ENCODE measurements at places on chromosomes 13 and 19.
A peak's percentile ranks its signal among the peaks of the same experiment; 100 is the strongest.

GRCh38 chr19:15534957-15535864 lies 26.9 kb downstream of the CYP4F22 start:
- DNase-seq: no peak

GRCh38 chr19:51520728-51521127 lies 10.7 kb downstream of the SIGLEC6 start:
- DNase-seq: no peak

DNA sequence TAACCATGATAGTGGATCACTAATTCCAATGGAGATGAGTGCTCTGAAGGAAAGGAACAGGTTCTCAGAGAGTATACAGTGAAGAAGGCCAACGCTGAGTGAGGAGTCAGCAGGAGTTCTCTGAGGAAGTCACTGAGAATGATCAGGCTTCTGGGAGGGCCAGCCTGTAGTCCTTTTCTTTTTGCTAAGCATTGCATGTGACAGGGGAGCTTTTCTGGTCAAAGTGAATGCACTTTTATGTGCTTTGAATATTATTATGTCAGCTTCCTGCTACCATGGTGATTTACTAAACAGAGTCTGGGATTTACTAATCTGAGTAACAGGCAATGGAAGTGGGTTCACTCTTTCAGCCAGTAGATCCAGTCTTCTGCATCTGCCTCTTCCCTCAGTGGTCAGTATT lies 81.1 kb upstream of the SERP2 start:
- no peak for DNase-seq

- no peak for DNase-seq
Measured at GRCh38 chr13:36158611-36159010, 27.4 kb upstream of the DCLK1 start.

- DNase-seq: no peak
Measured at GRCh38 chr19:49631014-49631588, 8.8 kb downstream of the RRAS start.

DNA sequence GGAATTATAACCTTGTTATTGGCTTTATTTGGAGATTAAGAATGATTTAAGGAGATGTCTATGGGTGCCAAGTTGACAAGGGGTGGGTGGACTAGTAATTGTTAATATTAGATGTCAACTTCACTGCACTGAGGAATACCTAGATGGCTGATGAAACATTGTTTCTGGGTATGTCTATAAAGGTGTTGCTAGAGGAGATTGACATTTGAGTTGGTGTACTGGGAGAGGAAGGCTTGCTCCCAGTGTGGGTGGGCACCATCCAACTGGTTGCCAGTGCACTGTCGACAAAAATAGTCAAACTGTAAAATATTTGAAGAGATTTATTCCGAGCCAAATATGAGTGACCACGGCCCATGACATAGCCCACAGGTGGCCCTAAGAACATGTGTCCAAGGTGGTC lies 378.8 kb downstream of the NDFIP2 start:
- DNase-seq: no peak

GRCh38 chr13:65855242-65855805 lies 1374.8 kb downstream of the PCDH9 start:
- DNase-seq: no peak

- DNase-seq: no peak
Measured at GRCh38 chr19:19009951-19010350, 23.4 kb downstream of the SUGP2 start.

GRCh38 chr19:52297601-52298364 lies 814 bp downstream of the ZNF480 start:
- peak; percentile 17 for DNase-seq

DNA sequence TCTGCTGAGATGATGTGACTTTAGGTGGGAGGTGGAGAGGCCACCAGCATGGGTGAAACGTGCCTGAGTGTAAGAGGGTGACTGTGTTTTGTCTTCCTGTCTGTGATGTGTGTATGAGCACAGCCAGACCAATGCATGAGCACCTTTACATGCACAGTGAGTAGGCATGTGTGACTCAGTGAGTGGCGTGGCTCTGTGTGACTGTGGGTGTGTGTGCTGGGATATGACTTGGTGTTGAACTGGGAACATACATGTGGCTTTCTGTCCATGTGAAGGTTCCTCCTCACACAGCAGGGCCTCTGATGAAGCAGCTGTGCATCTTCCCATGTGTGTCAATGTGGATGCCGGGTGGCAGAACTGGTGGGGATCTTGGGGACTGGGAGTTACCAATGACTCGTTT lies 19.9 kb upstream of the LGALS13 start:
- no peak for DNase-seq

- DNase-seq: no peak
Measured at GRCh38 chr19:34664168-34664567, 12.8 kb downstream of the SCGB2B2 start.

- DNase-seq: no peak
Measured at GRCh38 chr19:28424077-28424476, 788.9 kb downstream of the UQCRFS1 start.

DNA sequence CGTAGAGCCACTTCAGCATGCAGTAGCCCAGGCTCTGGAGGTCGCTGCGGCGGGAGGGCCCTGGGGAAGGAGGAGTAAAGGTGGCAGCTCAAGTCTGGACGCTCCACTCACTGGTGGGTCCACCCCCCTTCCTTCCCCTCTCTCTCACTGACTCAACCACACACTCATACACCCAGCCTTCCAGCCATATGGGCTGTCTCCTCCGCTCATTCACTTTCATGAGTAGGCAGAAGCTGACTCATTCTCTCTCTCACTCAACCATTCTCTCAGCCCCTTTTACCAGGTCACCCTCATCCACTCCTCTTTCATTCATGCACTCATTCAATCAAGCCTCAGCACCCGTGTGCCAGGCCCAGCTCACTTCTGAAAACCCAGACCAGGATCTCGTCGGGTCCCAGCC lies 27.5 kb upstream of the SIGLEC11 start:
- DNase-seq: no peak

DNA sequence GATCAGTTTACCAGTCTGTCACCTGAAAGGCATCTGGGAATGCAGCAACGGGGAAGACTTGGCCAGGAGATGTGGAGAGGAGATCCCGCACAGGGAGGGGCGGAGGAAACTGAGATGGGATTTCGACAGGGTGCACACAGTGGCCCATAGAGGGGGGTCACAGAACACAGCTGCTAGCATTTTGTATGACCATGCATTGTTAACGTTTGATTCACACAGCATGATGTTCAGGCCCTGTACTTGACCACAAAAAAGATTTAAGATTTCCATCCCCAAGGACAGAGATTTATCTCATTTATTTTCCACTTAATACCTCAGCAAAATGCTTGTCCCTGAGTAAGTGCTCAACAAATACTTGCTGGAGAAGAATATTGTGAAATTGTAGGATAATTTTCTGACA lies 63.2 kb downstream of the RAB20 start:
- DNase-seq: no peak

DNA sequence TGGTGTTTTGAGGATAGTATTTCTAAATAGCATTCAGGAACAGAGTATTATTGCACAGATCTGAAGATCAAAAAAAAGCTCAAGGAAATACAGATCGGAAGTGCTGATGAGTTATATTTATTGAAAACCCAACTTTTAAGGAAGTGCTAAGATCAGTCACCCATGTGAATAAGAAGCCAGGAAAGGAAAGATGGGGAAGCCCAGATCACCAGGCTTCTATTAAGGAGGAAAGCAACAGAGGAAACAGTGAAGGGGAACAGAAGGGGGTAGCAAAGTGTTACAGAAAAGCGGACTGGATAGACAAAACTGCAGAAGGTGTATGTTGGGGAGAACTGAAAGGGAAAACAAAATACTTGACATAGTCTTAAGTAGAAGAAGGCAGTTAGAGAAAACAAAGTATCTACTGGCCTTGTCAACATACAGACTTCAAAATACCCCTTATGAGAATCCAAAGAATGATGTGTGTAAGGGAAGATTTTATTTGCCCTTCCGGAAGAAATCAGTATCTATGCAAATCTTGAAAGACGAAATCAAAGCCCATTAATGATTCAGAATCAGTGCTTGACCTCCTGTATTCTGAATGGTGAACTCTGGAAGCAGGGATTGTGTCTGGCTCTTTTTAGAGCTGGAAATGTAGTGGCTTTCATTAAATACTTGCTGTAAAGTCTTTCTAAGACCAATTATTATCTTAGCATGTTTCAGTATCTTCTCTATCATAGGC lies 12.1 kb downstream of the UFM1 start:
- no peak for DNase-seq

- no peak for DNase-seq
Measured at GRCh38 chr19:6233056-6233826, 46.5 kb downstream of the MLLT1 start.

DNA sequence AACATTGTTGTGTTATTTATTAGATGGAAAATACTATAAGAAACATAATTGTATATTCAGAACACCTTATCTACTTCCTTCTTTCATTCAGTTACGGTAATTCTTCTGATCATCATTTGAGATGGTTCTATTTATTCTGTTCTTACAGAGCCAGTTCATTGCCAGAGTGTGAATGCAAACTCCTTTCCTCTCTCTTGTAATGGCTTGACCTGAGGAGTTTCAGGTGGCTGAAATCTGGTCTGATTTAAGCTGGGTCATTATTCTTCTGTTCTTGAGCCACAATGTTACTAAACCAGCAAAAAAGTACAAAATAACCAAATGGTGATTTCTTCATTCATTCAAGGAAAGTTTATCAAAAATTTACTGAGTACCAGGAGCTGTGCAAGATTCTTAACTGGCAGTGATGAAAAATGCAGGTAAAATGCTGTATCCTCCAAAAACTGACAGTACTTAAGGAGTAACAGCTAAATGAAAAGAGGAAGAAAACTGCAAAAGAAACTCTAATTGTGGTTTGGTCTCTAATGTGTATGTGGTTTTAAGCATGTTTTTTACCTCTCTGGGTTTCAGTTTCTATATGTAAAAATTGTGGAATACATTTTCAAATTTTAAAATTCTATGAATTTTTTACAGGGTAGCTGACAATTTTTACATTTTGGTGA lies 182.4 kb upstream of the UFM1 start:
- DNase-seq: no peak

DNA sequence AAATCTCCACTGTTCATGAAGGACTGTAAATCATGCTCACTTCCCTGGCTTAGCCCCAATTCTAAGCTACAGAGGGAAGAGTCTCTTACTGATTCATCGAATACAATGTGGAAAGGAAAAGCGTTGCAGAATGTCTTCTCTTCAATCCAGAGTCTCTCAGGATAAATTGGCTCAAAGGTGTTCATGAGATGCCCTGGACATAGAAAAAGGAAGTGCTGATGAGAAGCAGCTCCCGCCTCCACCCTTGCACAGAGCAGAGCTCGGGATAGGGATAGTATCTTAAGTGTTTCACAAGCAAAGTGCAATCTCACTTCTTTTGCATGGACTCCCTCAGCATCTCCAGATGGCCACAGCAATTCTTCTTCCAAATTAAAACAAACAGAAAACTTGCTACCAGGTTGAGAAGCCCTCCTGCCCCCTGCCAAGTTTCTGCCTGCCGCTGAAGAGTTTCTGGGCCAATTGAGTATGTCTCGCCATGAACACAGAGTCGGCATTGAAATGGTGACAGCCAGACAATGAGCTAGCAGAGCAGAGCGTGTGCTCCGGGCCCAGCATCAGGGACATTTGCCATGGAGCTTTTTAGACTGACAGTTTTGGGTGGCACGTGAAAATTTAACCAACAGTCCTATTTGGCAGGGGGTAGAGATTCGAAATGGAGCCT lies 85.7 kb downstream of the C13orf42 start:
- no peak for DNase-seq

DNA sequence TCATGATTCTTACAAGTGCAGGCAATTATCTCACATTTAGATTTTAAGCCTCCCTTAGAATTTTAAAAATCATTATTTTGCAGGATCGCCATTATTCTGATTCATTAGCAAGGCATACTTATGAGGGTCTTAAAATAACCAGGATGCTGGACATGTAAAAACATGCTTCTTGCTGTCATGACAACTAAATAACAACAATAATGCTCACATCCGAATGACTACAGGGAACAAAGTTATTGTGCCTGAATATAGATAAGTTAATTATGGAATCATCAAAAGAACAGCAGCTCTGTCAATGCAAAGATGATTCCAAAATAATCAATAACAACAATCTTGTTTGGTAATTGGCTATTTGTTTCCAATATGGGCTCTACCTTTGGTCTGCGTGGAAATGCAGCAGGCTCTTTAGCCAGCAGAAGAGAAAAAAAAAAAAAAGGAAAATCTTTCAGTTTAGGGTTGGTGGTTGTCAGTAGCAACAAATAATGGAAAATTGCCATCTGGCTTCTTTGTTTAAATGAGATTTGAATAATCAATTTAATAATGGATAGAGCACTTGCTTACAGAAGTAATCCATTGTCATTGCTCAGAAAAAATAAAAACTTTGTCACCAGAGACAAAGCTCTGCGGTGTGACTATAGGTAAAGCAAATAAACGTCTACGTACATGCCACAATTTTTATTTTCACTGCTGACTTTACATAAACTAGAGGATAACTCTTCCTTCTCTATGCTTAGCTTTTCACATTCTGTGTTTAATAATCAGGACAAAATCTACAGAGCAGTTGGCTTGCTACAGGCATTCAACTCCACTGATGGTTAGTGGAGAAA lies 468.9 kb upstream of the TSHZ3 start:
- DNase-seq: no peak

- DNase-seq: no peak
Measured at GRCh38 chr19:1076951-1077350, 10.0 kb downstream of the ARHGAP45 start.

- DNase-seq: no peak
Measured at GRCh38 chr19:47786566-47786965, 8.1 kb downstream of the SELENOW start.

GRCh38 chr13:27774169-27774568 lies 18.1 kb upstream of the GSX1 start:
- no peak for DNase-seq

DNA sequence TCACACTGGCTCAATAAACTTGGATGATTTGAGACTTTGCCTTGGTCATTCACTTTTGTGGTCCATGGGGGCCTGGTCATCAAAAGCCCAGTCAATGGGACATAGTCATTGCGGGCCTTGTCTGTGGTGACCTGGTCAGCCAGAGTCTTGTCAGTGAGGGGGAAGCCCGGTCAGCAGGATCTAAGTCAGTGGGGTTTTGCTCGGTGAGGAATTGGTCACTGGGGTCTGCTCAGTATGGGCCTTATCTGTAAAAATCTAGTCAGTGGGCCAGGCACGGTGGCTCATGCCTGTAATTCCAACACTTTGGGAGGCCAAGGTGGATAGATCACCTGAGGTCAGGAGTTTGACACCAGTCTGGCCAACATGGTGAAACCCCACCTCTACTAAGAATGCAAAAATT lies 63.7 kb upstream of the TPM4 start:
- DNase-seq: no peak

DNA sequence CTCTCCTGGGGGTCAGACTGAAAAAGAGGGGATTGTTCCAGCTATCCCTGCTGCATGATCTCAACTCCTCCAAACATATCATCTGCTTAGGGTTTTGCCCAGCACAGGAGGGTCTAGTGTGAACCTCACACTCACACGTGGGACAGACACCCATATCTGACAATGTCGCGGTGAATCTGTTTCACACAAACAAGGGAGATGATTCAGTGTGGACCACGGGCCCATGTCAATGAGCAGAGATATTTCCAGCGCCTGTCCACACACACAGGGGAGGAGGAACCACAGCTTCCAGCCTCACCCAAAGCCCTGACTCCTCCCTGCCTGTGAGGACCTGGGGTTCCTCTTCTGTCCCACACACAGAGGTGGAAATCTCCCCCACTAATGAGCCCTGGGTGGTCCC lies 29.6 kb upstream of the KIR3DL3 start:
- DNase-seq: no peak
